ENCODE measurements at places on chromosomes 4 and X.

- DNase-seq: no peak
These were observed 47.3 kb upstream of the ACSL1 start for GRCh38 chr4:184873054-184873453.

DNA sequence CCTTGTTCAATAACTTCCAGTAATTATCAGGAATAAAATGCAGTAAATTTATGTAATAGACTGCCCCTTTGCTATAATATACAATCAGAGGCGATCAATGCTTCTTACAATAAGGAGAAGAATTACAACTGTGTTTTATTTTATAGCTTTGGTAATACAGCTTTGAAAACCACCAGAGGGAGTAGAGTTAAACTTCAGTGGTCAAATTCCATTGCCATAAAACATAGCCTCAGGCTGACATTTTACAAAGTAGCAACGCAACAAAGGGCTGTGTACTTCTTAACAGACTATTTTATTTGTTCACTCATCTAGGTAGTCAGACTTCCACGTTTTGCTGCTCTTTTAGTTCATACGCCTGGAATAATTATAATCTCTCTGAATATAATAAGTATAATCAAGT is 58.5 kb downstream of the TEX13C start:
- no peak for DNase-seq

DNA sequence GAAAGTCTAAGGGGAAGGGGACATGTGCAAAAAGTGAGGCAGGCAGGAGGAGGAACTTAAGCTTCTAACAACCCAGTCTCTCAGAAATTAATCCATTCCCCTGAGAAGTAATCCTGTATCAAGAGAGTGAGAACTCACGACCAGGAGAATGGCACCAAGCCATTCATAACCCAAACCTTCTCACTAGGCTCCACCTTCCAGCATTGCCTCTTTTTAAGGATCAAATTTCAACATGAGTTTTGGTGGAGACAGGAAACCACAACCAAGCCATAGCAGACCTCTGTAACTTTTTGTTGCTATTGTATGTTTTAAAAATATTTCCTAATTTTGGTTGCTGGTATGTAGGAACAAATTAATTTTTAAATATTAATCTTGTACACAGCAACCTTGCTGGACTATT is 32.8 kb downstream of the PASD1 start:
- DNase-seq: no peak

- no peak for DNase-seq
These were observed 81.1 kb downstream of the RBMX2 start for GRCh38 chrX:130482871-130483270.

DNA sequence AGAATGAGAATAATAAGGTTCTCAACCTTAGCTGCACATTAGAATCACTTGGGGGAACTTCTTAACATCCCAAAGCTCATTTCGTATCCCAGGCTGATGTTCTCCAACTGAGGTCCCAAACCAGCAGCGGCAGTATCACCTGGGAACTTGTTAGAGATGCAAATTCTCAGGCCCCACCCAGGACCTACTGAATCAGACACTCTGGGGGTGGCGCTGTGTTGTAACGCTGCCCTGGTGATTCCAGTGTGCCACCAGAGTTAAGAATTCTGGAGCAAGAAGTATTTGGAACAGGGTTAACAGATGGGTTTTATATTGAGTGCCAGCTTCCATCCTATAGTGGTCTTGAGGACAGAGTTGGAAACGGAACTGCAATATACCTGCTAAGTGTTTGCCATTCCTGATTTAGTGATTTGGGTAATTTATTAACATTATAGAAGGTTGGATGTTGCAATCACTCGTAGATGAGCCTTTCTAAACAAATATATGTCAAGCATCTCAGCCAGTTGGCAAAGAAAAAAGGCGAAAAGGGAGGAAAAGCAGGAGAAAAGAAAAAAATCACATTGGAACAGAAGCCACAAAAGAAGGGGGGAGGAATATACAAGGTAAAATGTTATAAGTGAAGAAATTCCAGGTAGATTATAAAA is 141.0 kb downstream of the ARX start:
- no peak for DNase-seq

DNA sequence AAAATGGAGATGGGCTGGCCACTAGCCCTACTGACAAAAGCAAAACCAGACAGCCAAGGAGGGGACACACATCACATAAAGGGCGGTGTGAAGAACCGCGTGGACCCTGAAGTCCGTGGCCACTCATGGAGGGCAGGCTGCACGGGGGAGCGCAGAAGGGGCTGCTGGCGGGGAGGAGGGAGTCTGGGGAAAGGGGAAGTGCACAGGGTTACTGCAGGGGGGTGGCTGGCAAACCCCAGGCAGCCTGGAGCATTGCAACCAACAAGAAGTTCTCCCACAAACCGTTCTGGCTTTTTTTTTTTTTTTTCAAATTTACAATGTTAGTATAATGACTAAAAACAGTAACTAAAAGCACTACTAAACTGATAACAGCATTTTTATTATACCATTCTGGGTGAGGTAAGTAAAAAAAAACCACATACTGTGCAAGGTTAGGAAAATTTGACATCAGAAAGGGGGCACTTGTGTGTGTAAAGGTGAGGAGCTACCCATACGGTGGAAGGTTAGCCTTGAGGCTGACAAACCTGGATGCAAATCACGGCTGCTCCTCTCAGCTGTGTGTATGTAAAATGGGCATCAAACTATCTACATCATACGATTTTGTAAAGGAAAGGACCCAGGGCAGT is 87.1 kb downstream of the TSPAN5 start:
- DNase-seq: no peak

GRCh38 chrX:150357790-150358189 is 5.3 kb upstream of the MAMLD1 start:
- no peak for DNase-seq

DNA sequence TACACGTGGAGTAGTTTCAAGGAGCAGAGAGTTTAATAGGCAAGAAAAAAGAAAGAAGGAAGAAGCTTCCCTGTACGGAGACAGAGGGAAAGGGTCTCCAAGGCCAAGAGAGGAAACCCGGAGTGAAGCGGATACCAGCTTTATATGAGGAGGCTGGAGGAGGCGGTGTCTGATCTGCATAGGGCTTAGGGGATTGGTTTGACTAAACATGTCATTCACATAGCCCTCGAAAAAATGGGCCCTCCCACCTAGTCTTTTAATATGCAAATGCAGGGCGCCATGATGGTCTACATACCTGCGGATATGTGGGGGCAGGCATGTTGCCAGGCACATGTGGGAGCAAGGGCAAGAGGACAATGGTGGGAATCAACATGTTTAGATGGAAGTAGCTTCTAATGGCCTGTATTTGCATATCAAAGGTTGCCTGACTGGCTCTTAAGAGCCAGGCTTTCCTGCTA is 103.1 kb upstream of the UGT8 start:
- DNase-seq: no peak

DNA sequence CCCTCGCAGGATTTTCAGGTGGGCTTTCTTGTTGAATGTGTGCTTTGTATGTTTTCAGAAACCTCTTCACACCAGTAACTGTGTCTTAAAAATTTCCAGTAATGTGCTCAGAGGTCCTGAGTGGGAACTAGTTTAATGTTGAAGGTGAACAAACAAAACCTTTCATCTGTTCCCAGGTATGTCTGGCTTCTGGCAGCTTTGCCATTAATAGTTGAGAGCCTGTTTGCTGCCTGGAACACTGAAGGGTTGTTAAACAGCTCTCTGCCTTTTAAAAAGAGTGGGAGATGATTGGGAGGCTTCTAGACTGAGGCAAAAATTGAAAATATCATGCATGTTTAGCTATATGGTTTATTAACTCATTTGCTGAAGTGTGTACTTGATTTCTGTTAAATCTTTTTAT is 161.2 kb upstream of the AGTR2 start:
- no peak for DNase-seq

GRCh38 chr4:24063731-24064130 is 173.9 kb upstream of the PPARGC1A start:
- DNase-seq: no peak

GRCh38 chr4:146763560-146763959 is 124.9 kb downstream of the POU4F2 start:
- DNase-seq: no peak

- DNase-seq: no peak
These were observed 50.8 kb downstream of the PRPS1 start for GRCh38 chrX:107678957-107679740.

DNA sequence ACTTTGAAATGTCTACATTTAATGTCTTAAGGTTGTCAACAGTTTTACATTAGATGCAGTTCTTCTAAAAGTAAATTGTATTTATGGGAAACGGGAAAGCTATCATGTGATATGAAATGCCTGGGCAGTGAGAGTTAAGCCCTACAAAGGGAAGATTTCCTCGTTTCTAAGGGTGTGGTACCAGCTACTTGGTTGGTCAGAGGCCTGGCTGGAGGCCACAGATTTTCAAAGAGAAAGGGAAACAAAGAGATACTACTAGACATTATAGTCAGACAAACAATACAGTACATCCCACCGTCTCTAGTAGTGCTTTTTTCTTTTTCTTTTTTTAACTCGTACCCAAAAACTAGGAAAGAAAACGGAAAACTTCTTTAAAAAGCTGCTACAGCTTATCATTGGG is 467.8 kb downstream of the PCDH7 start:
- no peak for DNase-seq

GRCh38 chr4:82038936-82039335 is 334.9 kb downstream of the HNRNPD start:
- no peak for DNase-seq

GRCh38 chr4:145041378-145041777 is 56.6 kb downstream of the ANAPC10 start:
- DNase-seq: no peak

DNA sequence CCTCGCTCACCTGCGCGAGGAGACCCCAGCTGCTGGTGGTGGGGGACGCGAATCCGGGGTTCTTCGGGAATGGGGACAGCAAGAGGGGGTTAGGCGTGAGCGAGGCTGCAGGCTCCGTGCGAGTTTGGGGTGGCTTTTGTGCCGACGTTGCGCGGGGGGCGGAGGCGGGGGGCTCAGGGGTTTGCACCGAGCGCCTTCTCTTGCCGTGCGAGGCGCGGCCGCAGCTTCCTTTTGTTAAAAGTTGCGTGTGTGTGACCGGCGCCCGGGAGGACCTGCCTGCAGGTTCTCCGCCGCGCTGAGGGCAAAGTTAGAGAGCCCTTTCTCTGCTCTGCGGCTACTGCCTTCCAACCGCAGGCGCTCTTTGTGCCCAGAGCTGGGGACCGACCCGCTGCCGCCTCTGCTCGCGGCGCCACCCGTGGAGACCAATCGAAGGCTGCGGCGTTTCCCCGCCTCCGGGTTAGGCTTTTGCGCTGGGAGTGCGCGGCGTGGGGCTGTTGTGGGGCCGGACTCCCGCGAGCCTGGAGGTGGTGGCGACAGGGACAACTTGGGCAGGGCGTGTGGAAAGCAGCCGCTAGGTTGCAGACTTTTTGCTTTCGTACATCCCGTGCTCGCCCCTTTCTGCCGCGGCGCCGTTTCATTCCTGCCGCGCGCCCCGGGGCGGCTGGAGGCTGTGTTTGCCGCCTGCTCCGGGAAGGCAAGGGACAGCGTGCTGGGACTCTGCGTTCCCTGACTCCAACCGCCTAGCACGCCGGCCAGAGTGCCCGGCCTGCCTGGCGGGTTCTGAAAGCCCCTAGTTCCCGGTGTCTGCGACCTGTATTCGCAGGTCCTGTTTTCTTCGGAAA is 716 bp downstream of the KIT start:
- no peak for DNase-seq

GRCh38 chrX:857376-857775 is 226.8 kb downstream of the SHOX start:
- no peak for DNase-seq

- no peak for DNase-seq
These were observed at the start of gene INPP4B for GRCh38 chr4:142846108-142846728. INPP4B (minus strand) TSS chr4:142846301.

- DNase-seq: no peak
These were observed 38.6 kb upstream of the NEIL3 start for GRCh38 chr4:177271091-177271490.

DNA sequence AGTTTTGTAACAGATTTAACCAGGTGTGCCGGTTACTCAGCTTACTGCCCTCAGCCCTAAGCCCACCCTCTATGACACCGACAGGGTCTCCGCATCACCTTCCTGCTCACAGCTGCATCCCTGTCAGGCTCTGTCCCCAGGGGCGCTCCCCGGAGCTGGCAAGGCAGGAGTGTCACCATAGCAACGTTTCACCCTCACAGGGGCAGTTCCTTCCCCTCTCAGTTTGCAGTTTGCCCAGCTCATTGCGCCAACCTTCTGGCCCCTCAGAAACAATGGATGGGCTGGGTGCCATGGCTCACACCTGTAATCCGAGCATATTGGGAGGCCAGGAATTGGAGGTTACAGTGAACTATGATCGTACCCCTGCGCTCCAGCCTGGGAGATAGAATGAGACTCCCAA is 42.6 kb downstream of the RGS12 start:
- no peak for DNase-seq

GRCh38 chr4:6550821-6551220 is 24.2 kb upstream of the MAN2B2 start:
- DNase-seq: no peak

GRCh38 chr4:139361301-139361700 is 59.0 kb upstream of the NDUFC1 start:
- no peak for DNase-seq

- DNase-seq: no peak
These were observed 173.1 kb upstream of the SLIT2 start for GRCh38 chr4:20078644-20079043.

DNA sequence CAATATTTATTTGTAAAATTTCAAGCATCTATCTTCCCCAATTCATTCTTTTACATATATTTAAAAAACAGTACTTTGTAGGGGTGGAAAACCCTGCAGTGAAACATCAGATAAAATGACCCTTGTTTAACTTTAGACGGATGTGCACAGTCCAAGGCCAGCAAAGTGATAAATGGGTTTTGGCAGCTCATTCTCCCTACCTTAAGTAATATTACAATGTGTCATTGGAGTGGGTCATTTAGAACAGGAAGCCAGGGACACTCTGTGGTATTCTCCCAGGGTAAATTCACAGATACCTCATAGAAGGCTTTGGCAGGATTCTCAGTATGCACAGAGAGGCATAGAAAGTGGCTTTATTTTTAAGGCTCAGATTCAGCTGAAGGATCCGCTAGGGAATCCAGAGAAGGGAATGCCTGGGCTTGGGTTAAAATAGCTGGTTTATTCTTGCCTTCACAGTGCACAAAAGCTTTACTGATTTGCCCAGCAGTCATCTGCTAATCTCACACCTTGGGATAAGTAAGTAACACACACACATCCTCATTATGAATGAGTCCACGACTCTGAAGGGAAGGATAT is 206.7 kb downstream of the RASL11B start:
- no peak for DNase-seq

DNA sequence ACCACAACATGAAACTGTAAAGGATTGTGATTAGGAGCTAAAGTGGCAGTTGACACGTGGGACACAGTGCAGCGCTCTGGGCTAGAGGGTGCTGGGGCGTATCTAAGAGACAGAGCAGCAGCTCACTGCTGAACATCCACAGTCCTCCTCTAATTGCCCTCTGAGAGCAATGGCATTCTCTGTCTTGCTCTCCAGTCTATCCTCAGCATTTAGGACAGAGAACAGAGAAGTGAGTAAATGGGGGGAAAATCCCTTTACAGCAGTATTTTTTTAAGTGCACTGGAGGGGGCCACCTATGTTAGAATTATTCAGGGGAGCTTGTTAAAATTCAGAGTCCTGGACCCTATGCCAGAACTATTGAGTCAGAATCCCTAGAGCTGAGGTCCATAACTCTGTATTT is 4.2 kb upstream of the TMEM154 start:
- no peak for DNase-seq

- DNase-seq: no peak
These were observed 133.3 kb upstream of the ZIC3 start for GRCh38 chrX:137432609-137433008.

- no peak for DNase-seq
These were observed at the start of gene KLHL13 for GRCh38 chrX:118116713-118117550. KLHL13 (minus strand) TSS chrX:118116810; CDS start chrX:118028473, 88,337 bp downstream.
